ENCODE measurements at places on chromosomes 13 and 19.

DNA sequence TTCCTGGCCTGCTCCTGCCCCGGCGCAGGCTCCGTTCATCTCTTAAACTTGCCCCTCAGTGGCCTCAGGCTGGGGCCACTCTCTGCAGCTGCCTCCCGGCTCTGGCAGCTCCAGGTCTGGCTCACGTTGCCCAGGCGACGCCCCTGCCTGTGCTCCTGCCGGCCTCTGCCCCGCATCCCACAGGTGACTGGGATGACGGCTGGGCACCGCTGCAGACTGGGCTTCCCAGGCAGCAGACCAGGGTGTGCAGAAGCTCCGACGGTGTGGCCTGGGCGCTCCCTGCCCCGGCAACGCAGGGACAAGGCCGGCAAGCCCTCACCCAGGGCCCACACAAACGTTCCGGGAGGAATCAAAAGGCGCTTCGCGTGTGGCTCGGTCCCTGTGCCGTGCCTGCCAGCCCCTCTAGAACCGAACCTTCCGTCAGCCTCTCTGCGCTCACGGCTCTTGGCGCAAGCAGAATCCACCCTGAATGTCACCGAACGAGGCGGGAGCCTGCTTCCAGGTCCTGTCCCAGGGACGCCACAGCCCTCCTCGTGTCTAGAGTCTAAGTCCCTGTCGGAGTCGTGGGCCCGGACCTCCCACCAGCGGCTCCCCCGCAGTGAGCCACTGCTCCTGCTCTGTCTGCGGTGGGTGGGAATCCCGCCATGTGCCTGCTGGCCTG, 64.8 kb downstream of the MLLT1 start:
- no peak for DNase-seq

GRCh38 chr19:3110126-3110825, 16.1 kb downstream of the GNA11 start:
- no peak for DNase-seq

- DNase-seq = no peak
These were observed 3.0 kb downstream of the LATS2 start for GRCh38 chr13:21058361-21058760.

DNA sequence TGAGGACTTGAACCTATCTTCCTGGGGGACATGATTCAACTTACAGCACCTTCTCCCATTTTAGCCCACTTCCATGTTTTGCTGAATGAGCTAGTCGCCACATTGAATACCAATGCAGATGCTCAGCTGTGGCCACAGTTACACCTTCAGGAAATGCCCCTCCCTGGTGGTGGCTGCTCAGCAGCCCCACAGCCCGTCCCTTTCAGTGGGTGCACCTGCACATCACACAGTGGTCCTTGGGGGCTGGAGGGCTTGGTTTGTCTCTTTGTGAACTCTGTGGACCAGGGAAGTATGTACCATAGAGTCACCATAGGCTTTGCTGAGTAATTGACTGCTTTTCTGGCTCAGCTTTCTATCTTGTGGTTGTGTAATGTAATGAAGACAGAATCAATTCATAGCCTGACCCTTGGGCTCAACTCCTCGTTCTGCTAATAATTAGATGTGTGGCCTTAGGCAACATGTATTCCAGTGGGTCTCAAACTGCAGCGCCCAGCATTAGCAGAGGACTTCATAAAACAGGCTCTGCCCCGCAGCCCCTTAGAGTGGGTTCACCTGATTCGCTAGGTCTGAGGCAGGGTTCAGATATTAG, 48.1 kb upstream of the FARP1 start:
- DNase-seq = no peak

DNA sequence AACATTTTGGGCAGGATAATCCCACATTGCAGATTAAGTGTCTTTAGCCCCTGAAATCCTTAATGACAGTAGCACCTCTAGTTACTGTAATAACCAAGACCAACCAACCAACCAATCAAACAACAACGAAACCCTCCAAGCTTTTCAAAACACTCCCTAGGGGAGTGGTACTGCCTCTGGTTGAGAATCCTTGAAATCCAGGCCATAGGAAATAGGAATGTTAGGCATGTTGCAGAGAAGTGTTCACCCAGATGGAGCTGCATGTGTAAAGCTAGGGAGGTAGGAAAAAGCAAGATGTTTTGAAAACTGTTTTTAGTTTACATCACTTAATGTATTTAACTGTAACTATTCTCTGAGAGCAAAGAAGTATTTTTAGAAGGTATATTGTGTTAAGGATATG, 4.5 kb downstream of the LACC1 start:
- DNase-seq = no peak

DNA sequence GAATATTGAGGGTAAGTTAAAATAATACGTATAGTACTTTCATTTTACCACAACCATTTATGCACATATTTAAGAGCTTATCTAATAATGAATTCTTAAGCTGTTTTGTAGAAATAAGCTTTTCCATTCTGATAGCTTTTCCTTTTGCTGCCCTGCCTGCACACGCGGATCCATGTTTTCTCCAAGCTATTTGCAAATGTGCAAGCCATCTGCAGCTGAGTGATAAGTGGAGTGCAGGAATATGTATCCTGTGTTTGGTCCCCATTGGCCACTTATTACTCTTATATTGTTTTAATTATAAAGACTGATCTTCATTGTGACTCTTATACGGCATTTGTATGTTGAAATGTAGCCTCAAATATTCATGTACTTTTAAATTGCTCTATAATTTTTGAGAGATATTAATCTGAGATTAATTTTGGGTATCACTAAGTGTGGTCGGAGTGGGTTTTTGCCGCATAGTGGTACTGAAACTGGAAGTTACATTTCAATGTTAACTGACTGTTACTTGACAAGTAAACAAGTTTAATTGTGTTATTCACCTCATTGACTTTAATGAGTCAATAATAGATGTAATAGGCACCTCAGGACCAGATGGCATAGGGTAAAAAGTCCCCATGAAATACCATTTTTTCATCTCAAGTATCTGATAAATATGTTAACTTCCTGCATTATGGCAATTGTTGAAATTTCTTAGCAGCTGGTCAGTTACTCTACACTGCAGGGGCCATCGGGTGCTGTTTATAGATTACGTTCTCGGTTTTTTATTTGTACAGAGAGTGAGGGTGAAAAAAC, 1567.4 kb downstream of the EFNB2 start:
- no peak for DNase-seq

DNA sequence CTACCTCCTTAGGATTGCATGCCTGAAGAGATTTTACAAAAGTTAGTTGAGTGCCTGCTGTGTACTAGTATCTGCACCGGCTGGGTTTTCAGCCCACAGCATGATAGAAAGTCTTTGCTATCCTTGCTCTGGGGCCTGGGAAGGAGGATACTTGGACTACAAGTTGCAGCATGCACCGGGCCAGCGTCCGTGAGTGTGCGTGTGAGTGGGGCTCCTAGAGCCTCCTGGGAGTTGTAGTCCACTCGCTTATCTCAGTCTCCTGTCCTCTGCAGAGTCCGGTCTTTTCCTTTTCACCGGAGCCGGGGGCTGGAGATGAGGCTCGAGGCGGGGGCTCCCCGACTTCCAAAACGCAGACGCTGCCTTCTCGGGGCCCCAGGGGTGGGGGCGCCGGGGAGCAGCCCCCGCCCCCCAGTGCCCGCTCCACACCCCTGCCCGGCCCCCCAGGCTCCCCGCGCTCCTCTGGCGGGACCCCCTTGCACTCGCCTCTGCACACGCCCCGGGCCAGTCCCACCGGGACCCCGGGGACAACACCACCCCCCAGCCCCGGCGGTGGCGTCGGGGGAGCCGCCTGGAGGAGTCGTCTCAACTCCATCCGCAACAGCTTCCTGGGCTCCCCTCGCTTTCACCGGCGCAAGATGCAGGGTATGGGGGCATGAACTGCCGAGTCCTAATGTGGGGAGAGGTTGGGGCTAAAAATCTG, 20.6 kb downstream of the BRSK1 start:
- DNase-seq = no peak

DNA sequence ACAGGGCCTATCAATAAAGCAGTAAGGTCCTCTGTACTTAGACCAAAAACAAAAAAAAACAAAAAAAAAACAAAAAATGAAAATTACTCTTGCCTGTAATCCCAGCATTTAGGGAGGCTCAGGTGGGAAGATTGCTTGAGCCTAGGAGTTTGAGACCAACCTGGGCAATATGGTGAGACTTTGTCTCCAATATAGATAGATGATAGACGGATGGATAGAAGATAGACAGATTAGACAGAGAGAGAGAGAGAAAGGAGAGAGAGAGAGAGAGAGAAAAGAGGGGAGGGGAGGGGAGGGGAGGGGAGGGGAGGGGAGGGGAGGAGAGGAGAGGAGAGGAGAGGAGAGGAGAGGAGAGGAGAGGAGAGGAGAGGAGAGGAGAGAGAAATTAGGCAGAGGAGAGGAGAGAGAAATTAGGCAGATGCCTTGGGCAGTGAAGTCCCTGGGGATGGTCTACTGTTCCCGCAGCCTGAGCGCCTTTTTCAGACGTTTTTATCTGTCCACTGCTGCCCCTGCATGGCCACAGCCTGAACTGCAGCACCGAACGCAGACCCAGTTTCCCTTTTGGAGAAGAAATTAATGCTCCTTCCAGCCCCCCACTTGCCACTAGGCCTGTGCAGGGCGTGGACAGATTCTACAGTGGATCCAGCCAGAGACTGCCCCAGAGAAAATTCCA, 9.8 kb upstream of the ZNF627 start:
- peak; percentile 19 for DNase-seq

- DNase-seq = no peak
These were observed 146.2 kb downstream of the DCT start for GRCh38 chr13:94333131-94333820.

- DNase-seq = no peak
These were observed 716.4 kb downstream of the PCDH9 start for GRCh38 chr13:66513728-66514127.

- DNase-seq = no peak
These were observed 106.8 kb downstream of the DHRS12 start for GRCh38 chr13:51697181-51697580.

GRCh38 chr13:58843567-58843966, 1212.0 kb downstream of the PCDH17 start:
- DNase-seq = no peak

DNA sequence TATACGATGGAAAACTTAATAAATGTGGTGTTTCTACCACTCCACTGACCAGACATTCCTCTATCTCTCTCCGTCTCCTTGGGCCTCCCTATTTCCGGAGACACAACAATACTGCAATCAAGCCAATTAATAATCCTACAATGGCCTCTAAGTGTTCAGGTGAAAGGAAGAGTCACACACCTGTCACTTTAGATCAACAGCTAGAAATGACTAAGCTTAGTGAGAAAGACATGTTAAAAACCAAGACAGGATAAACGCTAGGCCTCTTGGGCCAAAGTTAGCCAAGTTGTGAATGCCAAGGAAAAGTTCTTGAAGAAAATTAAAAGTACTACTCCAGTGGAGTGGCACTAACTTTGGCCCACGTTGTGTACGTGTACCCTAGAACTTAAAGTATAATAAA, 22.5 kb downstream of the ZDHHC20 start:
- no peak for DNase-seq

GRCh38 chr13:21176982-21177284, 475 bp downstream of the MRPL57 start:
- no peak for DNase-seq

DNA sequence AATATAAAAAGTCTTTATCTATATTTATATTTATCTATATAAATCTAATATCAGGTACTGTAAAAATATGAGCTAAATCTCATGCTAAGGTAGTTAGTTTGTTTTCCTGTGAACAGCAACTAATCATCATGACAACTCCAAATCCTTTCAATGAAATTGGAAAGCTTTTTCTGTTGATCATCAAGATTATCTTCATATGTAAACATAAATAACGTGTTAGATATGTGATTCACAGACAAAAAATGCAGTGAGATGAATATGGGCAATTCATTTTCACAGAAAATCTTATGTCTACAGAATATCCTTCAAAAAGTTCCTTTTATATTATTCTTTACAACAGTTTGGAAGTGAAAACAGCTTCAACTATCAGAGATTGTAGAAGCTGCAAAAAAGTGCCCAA, 41.7 kb upstream of the EEF1AKMT1 start:
- no peak for DNase-seq

Data from HFF-Myc (cell line).